Putamen (tissue), 1 donor: ENCODE measurements at places on chromosomes 16 and 17.

GRCh38 chr16:3949287-3949686, 68.8 kb upstream of the CREBBP start:
- DNase-seq: no peak

DNA sequence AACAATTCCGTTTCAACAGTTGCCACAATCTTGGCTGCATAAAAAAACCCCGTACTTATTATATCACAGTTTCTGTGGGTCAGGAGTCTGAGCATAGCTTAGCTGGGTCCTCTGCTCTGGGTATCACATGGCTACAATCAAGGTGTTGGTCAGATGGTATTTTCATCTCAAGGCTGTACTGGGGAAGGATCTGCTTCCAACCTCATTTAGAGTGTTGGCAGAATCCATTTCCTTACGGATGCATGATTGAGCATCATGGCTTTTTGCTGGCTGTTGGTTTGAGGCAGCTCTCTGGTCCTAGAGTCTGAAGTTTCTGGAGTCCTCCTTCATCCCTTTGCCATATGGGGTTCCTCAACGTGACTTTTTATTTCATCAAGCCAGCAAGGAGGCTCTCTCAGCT, 177.0 kb downstream of the HAPSTR1 start:
- no peak for DNase-seq

DNA sequence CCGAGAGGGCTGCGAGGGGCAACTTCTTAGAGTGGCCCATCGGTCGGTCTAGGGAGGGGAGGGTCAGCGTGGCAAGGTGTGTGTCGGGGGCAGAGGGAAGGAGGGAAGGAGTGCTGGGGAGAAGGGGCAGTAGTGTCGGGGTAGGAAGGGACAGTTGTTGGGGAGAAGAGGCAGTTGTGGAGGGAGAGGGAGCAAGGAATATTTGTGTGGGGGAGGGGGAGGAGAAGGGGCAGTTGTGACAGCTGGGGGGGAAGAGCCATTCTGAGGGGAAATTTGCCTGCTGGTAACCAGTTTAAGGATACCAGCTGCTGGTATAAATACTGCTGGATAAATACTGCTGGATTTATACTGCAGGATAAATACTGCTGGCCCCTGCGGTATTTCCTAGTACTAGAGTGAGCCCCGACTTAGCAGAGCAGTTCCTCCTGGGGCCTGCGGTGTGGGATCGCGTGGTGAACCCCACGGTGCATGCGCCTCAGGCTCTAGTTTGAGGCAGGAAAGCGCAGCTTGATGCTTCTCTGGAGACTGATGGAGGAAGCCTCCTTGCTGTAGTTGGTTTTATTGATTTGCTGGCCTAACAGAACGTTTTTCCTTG, 309 bp downstream of the DNAH2 start:
- peak; percentile 52 for DNase-seq

DNA sequence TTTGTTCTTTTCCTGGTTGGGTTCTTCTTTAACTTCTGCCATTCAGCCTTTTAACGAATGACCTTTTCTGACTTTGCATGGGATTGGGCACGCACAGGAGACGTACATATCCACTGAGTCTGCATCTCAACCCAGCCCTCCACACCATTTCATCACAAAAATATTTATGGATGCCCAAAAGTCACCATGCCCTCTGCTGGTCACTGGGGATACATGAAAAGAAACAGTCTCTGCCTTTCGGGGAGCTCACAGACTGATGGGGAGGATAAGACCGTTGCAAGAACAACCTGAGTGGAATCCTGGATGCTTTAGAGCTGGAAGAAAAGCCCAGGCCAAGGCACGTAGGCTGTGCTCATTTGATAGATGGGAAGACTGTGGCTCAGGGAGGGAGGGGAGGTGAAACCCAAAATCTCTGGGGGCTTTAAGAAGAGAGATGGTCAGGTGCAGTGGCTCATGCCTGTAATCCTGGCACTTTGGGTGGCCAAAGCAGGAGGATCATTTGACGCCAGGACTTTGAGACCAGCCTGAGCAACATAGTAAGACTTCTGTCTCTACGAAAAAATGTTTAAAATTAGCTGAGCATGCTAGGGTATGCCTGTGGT, 7.9 kb upstream of the MT2A start:
- no peak for DNase-seq

GRCh38 chr17:65679165-65679845, 117.9 kb upstream of the AXIN2 start:
- no peak for DNase-seq

DNA sequence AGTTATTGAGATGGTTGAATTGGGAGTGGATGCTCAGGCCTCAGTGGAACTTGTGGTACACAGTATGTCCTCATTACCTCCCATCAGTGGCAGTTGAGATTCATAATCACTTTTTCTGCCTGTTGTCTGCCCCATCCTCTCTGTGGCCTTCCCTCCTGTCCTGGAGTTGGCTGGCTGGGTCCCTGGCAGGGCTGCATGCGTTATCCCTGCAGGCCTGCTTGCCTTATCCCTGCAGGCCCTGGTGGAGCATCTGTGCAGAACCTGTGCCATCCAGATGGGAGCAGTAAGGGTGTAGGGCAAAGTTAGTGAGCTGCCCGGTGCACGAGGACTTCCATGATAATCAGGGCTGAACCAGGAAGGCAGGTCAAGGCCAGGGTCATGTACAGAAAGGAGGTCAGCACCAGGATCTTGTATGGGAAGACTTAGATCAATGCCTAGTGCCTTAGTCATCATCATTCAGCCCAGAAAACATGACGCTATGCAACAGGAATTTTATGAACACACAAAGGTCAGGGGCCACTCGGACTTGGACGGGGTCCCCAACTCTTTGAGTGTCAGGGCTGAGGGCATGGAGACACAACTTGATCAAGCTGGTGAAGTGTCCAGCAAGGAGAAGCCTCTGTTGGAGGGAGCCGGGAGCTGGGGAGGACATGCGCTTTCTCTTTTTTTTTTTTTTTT, 47.2 kb downstream of the ABCC1 start:
- DNase-seq: no peak

GRCh38 chr16:12387786-12388185, 411.3 kb downstream of the SNX29 start:
- DNase-seq: no peak

DNA sequence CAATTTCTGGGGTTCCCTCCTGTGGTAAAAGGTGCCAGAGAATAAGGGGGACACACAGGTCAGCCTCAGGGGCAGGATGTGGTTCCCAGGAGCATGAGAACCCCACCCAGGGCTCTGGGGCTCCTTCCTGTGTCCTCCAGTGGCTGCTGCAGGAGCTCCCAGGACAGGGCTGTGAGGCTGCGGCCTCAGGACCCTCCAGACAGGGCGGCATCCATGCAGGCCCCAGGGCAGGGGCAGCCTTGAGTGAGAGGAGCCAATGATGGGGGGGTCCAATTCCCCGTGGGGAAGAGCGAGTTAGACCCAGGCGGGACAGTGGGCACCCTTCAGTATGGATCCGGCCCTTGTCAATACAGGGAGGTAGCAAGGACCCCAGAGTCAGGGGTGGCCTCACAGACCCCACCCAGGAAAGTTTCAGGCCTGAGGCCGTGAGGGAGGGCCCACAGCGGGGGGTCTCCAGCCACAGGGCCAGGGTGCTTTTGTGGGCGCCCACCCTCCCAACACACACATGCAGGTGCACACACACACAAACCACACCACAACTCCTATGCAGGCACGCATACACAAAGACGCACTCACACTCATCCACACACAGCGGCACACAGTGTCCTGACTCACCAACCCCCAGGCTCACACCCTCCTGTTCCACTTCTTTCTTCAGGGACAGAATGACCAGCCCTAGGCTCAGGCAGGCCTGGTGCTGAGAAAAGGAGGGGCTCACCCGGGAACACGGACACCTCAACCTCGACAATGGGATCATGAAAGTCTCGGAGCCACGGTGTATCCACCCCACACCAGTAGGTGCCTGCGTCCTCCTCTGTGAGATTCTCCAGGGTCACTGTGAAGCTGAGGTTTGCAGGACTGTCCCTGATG, 1.8 kb downstream of the CD300C start:
- no peak for DNase-seq

DNA sequence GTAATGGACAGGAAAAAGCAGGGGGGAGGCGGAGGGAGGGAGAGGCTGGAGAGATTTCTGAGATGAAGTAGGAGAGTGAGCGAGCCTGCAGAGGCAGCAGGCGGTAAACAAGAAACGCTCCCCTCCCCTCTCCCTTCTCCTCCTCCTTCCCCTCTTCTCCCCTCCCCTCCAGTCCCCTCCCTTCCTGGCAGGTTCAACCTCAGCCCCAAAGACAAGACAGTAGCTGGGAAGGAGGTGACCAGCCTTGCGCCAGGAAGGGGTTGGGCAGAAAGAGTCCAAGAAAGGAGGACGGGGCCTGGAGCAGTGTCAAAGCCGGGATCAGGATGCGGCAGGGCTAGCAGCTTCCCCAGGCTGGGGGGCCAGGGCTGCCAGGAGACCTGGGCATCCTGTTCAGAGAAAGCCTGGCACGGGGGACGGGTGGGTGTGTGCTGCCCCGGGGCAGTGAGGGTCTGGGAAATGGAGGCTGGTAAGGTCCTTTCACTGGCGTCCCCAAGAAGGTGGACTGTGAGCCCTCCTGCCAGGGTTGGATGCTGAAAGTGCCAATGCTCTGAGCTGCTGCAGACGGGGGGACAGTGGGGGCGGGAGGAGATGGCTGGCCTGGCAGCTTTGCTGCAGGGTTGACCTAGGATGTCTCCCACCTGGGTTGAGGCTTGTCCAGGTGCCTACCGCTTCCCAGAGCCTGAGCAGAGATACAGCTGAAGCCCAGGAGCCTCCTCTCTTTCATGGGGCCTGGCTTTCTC, 261.6 kb upstream of the TNRC6C start:
- DNase-seq: no peak

- no peak for DNase-seq
Observed at GRCh38 chr17:29394761-29395160, 4.6 kb downstream of the TAOK1 start.

DNA sequence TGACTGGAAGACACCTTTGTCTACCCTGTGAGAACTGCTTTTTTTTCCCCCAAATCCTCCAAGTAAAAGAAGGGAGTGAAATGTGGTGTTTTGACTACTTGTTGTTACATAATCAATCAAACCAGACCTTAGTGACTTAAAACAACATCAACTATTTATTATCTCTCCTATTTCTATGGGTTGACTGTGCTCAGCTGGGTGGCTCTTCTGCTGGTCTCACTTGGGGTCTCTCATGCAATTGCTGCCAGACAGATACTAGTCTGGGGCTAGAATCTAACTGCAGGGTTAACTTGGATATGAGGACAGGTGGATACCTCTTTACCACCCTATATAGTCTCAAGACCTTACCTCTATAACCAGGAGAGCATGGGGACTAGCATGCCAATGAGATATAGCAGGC, 141.3 kb downstream of the SALL1 start:
- no peak for DNase-seq

GRCh38 chr17:44132275-44132821, 8.9 kb upstream of the HDAC5 start:
- no peak for DNase-seq

DNA sequence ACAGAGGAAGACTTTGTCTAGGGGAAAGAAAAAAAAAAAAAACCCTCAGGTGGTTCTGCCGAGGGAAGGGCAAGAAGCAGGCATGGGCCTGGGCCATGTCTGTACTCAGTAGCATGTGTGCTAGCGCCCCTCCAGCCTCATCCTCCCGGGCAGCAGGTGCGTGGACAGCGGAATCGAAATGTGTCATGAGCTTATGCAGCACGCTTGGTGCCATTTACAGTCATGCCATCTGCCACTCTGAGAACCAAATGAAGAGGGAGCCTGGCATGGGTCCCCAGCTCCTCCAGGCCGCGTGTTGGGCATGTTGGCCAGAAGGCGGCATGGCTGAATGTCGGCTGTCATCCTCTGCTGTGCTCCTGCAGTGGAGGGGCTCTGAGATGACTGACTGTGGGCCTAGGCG, 31.4 kb downstream of the CRAMP1 start:
- DNase-seq: no peak

GRCh38 chr16:89137666-89138512, 33.7 kb upstream of the CDH15 start:
- DNase-seq: no peak

DNA sequence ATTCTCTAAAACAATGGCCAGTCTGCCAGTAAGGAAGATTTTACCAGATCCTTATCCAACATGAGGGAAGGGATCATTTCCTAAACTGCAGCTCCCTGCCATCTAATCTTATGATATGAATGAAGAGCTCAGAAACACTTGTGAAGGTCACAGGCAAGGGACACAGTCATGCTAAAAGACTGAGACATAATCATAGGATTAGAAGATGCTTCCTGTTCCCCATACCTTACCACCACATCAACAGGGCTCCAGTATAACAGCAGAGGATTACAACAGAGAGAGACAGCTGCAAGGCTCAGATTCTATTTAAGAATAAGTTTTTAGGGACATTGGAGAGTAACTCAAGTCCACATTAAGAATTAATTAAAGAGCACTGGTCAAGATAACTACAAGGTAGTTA, 93.3 kb downstream of the BRIP1 start:
- DNase-seq: no peak

DNA sequence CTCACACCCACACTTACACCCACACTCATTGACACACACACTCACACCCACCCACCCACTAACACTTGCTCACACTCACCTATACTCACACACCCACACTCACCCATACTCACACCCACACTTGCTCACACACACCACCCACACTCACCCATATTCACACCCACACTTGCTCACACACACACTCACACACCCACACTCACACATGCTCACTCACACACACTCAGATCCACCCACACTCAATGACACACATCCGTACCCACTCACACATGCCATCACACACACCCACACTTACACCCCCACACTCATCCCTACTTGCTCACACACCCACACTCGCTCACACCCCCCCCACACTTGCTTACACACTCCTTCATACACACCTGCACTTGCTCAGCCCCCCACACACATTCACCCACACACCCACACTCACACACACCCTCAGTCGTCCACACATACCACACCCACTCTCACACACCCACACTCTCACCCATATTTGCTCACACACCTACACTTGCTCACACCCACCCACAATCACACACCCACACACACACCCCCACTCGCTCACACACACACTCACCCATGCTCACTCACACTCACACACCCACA, 321.1 kb upstream of the N4BP1 start:
- no peak for DNase-seq

DNA sequence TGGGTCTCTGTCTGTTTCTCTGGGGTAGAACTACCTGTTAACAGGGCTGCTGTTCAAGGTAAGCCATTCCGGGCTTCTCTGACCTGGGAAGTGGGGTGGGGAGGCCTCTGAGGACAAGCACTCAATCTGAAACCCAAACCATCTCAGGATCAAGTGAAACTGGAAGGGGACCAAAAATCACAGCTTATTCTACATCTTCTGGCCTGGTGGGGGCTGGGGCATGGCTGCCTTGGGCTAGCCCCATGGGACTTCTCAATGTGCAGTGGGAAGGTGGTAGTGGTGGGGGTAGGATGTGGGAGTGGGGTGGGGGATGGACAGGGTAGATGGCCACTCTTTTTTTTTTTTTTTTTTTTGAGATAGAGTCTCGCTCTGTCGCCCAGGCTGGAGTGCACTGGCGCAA, 5.5 kb downstream of the FLOT2 start:
- DNase-seq: no peak

- peak; percentile 83 for DNase-seq
Observed at GRCh38 chr17:78341559-78342448, 18.1 kb downstream of the SOCS3 start.

DNA sequence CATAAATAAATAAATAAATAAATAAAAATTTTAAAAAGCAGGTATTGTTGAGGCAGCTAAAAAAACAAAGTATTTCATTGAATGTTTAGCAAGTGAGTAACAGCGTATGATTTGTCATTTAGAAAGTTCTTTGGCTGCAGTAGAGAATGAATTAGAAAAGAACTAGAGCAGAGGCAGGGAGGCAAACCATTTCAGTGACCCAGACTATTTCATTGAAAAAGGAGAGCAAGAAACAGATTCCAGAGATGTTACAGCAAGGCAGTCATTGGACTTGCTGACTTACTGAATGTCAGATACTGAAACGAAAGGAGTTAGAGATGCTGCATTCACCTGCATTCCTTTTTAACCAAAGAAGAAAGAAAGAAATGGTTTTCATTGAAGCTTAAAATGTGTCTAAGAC, 105.5 kb upstream of the HLF start:
- no peak for DNase-seq
